ENCODE measurements at places on chromosomes 6 and 20.

DNA sequence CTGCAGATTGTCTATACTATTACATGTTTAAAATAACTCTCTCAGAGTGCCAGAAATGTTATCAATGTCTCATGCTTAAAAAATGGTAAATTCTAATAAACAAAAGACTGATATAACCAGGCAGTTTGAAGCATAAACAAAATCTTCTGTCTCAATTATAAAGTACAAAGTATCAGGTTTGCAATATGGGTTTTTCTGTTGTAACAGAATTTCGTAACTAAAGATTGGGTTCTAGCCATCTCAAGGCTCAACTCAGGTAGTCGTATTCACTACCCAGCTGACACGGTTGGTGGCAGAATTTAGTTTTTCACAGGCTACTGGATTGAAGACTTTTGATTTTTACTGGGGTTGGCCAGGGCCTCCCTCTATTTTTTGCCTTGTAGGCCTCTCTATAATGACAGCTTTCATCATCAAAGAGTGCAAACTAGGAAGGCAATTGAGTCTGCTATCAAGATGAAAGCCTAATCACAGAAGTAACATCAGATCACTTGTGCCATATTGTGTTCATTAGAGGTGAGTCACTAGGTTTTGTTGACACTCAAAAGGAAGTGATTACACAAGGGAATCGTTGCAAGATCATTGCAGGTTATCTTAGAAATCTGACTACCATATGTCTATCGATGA lies 3.6 kb downstream of the CYP39A1 start:
- DNase-seq = no peak

GRCh38 chr6:118249680-118250079 lies 298.4 kb upstream of the PLN start:
- no peak for DNase-seq

GRCh38 chr6:14372734-14373489 lies 255.3 kb downstream of the CD83 start:
- DNase-seq = no peak

- no peak for DNase-seq
Observed at GRCh38 chr6:145669627-145670034, 65.7 kb downstream of the EPM2A start.

DNA sequence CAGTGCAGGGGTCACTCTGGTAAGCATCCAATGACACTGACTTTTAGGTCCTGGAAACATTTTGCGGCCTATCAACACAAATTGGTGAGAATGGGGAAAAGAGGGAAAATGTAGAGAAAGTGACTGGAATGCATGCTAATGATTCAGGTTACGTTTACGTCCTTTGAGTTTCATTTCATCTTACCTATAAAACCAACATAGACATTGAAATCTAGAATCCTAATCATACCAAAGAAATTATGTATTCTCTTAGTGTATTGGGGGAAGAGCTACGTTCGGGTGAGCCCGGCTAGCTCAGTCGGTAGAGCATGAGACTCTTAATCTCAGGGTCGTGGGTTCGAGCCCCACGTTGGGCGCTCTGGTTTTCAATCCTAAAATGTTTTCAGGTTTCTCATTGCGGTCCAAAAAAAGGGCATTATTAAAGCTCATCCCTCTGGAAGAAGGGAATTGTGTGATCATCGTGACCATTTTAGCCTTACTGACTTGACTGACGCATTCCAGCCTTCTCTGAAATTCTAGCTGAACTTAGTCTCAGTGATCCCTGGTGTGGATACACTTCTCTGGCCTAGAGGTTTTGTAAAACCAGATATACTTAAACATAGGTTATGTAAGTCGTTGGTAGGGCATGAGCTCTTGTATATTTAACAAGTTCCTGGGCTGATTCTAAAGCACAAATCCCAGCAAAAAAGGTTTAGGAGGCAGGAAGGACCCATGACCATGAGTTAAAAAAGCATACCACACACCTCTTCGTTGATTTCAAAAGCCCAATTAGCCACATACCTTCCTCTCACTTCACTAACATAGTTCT lies 18.3 kb downstream of the HMGN4 start:
- DNase-seq = no peak

- no peak for DNase-seq
Observed at GRCh38 chr20:35018590-35019371, 63.1 kb downstream of the MYH7B start.

DNA sequence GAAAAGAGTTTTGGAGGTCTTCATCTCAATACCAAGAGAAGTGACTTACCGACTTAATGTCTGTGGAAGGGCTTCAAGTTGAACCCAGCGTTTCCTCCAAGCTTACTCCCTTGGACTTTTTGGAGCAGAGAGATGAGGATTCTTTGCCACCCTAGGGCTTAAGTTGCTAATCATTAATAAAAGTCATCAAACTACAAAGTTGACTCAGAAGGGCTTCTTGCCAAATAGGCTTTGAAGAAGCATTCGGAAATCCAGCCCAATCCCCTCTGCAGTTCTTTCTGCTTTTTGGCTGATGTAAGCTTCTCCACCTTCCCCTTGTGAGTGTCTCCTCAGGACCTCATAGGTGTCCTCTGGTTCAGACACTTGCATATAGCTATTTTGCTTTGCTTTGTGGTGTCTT lies at the start of gene SLC17A3:
Gene SLC17A3 (minus strand): TSS at position 126 of the 400 bp plus-strand sequence. CDS start 5,856 bp downstream, outside the sequence.
- DNase-seq = no peak

- DNase-seq = no peak
Observed at GRCh38 chr6:164097551-164098398, 683.3 kb downstream of the QKI start.

DNA sequence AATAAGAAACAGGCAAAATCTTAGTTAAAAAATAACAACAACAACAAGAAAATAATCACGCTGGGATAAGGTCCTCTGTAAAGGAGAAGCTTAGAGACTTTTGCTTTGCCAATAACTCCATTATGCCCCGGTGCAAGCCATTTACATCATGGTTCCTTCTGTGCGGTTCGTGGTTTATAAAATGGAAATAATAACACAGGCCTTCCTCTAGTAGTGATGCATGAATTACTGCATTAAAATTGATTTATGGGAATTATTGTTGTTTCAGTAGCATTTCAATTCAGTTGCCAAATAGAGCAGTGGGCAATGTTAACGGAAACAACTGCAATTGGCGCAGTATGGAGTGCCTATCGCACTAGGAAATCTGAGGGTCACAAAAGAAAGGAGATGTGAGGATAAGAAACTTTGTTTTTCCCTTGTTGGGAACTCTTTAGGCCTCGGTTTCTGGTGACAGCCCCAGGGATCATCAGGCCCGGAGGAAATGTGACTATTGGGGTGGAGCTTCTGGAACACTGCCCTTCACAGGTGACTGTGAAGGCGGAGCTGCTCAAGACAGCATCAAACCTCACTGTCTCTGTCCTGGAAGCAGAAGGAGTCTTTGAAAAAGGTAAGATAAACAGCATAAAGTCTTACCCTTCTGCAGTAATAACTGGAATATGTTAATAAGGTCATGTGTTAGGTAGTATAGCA lies 1.1 kb downstream of the CD109 start:
- no peak for DNase-seq

GRCh38 chr6:130560231-130560630 lies 194.4 kb downstream of the TMEM200A start:
- no peak for DNase-seq

DNA sequence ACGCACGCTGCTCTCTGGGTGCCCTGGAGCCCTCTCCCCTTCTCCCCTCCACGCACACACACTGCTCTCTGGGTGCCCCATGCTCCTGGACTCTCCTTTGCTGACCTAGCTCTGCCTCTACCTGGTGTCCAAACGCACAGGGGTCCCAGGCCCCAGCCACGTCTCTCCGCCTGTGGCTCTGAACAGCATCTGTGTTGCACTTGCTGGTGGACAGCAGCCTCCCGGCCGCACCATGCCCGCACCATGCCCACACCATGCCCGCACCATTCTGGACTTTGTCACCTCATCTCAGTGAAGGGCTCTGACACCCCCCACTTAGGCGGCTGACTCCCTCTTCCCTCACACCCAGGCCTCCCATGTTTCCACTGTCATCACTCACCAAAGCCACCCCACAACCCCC lies 21.8 kb downstream of the TCFL5 start:
- DNase-seq = no peak

DNA sequence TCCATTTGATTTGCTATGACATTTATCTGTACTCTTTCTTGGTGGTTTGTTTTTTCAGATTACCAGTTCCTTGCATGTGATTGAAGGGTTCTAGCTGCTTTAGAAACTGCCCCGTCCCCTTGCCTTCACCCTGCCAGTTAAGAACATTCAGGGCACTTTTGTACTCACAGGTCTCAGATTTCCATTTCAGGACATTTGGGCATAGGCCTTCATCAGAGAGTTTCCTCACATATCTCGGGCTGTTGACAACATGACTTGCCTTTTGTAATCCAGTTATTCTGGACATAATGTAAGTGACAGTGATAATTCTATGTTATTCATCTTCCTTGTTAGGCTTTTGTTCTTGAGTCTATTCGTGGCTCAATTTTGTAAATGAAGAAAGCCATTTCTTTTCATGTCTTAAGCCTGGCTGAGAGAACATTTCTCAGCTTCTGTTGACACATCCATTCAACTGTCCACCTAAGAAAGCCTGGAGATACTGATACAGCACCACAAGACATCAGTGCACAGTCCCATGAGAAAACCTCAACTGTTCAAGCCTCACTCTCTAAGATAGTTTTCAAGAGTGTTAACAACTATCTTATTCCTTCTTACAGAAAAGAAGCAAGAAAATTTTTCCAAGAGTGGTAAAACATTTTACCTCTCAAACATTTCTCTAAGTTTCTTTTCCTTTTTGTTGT lies 209.3 kb upstream of the SGK1 start:
- no peak for DNase-seq

- DNase-seq = no peak
Observed at GRCh38 chr6:153662982-153663381, 376.1 kb upstream of the OPRM1 start.

GRCh38 chr6:38933426-38933825 lies 115.2 kb upstream of the GLP1R start:
- no peak for DNase-seq

DNA sequence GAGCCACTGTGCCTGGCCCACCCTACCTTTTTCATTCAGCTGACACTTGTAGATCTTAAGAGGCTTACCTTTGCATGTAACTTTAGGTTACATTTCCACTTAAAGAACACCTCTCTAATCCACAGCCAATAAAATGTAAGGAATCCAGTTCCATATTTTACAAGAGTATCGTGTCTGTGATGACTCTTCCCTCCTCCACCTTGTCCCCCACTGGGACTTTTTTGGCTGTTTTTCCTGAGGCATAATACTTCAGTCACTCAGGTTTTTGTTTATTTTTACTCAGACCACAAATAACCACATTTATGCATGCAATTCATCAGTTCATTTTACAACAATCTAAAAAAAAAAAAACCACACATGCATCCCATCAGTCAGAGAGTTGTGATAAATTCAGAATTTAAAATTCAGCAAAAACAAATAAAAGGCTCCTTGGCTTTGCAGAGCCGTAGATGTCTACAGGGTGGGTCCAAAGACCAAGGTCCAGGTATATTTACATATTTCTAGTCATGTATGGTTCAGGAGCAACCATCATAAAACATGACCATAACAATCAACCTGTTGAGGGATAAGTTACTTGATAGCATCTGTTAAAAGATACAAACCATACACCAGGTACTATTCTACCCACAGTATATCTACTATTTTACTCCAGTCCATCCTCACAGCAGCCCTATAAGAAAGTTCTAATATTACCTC lies 9.9 kb downstream of the ATXN1 start:
- DNase-seq = no peak

DNA sequence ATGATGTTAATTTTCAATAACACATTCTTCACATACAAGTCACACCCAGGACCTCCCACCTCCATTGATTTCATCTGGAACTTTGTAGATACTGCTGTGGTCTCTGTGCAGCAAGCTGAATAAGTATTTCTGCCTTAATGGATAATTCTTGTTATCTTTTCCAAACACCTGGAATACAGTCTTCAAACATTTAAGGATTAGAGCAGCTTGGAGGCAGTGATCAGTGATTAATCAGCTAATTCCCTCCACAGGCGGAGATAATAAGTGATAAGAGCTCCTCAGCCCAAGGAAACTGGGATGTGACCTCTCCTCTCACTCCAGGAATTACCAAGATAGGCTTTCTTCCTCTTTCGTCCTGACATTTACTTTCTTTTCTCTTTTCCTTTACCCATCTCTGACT lies 110.7 kb downstream of the FIG4 start:
- no peak for DNase-seq

- no peak for DNase-seq
Observed at GRCh38 chr6:152727507-152727906, 23.1 kb upstream of the VIP start.

- no peak for DNase-seq
Observed at GRCh38 chr6:139534472-139535115, 160.1 kb upstream of the CITED2 start.

- DNase-seq = no peak
Observed at GRCh38 chr6:13709689-13710551, 1.7 kb downstream of the RANBP9 start.

DNA sequence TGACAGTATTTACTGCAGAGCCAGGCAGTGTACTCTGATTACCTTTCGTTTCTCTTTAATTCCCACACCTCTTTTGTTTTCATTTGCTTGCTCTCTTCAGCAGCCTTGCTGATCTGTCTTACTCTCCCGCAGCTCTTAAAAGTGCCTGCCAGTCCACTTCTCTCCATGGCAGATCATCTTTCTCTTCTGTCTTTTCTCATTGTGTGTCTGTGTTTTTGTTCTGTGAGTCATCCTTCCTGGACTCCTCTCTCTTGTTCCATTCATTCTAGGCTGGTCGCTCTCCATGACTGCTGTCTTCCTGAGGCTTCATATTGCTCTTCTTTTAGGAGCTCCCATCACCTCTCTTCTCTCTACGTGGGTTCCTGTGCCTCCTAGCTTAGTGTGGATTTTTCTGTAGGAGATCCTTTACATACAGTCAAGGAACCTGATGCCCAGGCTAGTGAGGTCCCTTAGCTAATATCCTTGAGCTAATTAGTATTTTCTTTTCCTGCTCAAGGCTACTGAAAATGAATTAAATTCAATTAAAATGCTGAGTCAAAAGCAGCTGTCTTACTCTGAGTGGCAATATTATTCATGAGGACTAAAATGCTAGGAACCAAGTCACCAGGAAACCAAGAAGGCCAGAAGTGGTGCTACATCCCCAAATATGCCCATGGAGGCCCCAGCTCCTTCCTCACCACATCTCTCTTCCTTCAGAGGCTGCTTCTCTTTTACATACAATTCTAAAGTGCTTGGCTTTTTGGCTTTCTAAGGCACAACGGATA lies 86.1 kb downstream of the SLX4IP start:
- DNase-seq = no peak

- no peak for DNase-seq
Observed at GRCh38 chr6:22448291-22448711, 121.1 kb upstream of the HDGFL1 start.
